T-helper 9 cell (primary cell): ENCODE measurements at places on chromosomes 5 and 9.

GRCh38 chr9:35907711-35908503 is 1.4 kb upstream of the SPAAR start:
- no peak for DNase-seq

DNA sequence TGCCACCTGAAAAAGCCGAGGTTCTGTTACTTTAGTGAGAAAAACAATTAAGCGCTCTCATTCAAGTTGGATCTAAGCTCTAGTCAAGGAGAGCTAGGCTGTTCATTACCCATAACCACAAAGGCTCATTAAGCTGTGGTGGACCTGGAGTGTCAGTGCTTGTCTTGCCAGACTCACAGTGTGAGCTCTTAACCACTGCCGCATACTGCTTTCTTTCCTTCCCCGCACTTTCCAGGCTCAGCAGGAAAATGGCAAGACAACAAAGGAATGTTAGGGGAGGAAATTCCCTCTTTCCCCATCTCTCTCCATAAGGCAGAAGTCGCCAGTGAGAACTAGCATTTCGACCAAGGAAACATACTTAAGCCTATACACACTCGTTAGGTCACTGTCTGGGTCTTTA is 467.3 kb downstream of the ENC1 start:
- DNase-seq, result no peak

- DNase-seq, result no peak
These were observed 1363.9 kb downstream of the MAT2B start for GRCh38 chr5:164869325-164869724.

- no peak for DNase-seq
These were observed 118.1 kb downstream of the DPYSL3 start for GRCh38 chr5:147391781-147392180.

- no peak for DNase-seq
These were observed 32.1 kb upstream of the SH3TC2 start for GRCh38 chr5:149094996-149095395.

DNA sequence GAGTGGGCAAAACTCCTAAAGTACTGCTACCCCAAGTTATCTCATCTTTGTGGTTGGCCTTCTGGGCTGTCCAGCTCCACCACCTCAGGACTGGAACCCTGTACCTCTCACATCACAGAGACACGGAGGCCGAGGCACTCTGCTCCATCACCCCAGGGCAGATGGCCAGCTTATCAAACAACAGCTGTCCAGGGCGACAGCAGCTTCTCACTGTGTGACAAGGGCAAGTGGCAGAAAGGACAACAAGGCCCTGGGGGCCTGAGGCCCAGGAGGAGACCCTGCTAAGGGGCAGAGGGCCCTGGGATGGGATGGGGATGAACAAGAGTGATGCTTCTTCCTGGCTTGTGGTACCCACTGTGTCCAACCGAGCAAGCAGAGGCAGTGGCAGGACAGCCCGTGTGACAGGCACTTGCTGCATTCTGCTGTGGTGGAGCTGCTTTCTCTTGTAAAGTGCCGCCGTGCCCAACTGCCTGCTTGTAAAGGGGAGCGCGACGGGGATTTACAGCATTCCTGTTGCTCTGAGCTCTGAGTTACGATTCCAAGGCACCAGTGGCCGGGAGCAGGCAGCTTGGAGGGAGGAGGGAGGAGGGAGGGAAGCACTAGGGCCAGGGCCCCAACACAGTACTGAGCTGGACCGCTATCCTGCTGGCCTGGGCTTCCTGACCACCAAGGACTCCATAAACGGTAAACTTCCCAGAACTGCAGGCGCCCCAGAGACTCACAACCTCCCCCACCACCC is 71.2 kb downstream of the SHB start:
- no peak for DNase-seq

DNA sequence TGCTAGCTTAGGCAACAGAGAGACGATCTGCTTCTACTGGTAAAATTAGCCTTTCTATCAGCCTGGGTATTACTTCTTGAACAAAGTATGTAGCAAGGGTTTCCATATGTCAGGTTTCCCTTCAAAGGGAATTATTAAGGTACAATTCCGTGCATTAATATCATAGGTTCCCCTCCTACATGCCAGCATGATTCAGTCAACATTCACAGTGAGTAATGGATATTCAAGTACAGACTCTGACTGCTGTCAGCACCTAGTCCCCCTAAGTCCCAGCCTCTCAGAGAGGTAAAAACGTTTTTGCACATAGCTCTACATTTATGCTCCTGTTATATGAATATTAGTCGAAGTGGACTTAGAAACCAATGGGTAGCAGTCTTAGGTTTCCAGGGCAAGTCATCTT is 322.4 kb upstream of the CCNG1 start:
- DNase-seq, result no peak

GRCh38 chr9:3863686-3864085 is 337.9 kb upstream of the RFX3 start:
- no peak for DNase-seq

- DNase-seq, result no peak
These were observed 40.0 kb downstream of the GAS1 start for GRCh38 chr9:86907346-86907745.

DNA sequence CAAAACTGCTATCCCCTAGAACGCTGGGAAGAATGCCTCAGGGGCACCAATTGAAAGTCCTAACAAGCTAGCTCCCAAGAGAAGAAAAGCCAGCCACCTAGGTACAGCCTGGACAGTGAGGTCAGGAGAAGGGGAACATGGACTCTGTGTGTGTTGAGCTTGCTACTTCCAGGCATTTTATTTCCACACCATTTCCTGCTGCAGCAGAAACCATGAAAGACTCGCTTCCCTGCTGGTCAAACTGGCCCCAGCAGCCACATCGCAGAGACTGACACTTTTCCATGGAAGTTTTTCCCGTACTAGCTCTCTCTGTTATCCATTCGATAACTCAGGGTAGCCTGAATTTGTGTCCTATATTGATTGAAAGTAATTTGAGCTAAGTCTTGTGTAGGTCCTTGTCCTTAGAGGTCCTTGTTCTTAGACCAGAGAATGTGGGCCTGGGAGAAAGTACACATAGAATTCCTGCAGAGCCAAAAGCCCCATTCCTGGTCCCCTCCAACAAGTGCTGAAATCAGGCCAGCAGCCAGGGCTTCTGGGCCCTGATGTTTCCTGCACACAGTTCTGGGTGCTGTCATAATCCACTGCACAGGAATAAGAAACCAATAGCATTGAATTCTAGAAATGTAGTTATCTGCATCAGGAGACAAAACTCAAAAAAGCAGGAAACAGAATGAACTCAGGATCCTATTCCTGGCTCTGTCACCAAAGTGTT is 96.6 kb downstream of the BRINP1 start:
- DNase-seq, result no peak

DNA sequence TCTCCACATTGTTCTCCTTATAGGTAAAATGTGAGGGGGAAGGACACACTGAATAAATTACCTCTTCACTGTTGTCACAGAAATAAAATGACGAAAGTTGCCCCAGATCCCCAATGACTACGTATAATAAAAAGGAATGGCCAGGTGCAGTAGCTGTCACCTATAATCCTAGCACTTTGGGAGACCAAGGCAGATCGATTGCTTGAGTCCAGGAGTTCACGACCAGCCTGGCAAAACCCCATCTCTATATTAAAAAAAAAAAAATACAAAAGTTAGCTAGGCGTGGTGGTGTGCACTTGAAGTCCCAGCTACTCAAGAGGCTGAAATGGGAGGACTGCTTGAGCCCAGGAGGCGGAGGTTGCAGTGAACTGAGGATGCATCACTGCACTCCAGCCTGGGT is 82.2 kb upstream of the APC start:
- no peak for DNase-seq

DNA sequence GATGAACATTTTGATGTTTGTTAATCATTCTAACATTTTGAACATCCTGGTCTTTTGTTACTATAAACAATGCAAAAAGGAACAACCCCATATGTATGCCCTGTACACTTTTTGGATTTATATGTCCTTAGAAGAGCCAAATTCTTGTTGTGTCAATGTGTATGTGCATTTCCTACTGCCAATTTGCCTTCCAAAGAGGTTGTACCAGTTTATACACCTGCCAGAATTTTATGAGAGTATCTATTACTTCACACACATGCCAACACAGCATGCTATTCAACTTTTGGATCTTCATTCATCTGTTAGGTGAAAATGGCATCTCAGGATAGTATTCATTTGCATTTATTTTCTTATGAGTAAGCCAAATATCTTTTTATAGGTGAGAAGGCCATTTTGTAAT is 162.0 kb upstream of the SEMA6A start:
- no peak for DNase-seq

DNA sequence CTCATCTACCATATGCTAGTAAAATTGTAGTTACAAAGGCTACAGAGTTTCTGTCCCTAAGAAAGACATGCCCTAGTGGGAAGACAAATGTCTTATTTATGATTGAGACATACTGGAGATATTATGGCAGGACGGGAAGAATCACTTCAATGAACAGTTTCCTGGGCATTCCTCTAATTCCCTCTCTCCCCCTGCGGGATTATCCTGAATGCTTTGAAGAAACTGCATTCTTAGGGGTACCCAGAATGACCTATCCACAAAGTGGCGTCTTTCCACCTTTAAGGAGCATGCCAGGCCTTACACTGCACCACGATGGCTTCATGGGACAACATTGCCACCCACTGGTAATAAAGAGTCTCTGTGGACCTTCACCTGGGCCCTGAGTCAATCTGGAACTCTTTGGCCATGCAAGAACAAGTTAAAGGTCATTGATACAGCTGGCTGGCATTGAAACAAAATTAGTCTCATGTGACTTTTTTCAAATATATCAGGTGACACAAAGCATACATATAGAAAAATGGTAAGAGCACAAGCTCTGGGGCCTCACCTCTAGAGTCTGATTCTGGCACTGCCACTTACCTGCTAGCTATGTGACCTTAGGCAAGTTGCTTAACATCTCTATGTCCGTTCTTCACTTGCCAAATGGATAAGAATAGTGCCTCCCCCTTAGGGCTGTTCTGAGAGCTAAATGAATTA is 32.0 kb downstream of the ANKRD55 start:
- DNase-seq, result peak; percentile 18

DNA sequence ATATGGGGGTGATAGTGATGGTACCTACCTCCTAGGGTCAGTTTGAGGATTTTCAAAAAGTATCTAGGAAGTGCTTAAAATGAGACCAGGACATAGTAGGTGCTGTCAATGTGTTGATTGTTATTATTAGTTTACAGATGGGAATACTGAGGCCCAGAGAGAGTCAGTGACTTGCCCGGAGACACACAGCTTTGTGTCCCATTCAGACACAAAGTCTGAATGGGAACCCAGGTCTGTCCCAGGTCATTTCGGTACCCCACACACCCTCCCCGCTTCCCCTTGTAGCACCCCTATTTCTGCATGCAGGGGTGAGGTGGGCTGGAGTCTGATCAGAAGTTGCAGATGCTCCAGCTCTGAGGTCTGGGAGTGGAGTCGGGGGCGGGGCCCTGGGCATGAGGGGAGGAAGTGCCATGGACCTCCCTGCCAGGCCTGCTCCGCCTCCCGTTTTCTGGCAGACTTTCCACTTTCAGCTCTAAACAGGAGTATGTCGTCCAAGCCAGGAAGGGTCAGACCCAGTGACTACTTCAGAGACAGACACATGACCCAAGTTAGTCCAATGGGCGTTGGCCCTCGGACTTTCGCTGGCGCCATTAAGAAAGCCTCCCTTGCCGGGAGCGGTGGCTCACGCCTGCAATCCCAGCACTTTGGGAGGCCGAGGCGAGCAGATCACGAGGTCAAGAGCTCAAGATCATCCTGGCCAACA is 3.2 kb upstream of the DBN1 start:
- DNase-seq, result no peak

GRCh38 chr9:92740446-92740961 is 24.1 kb downstream of the BICD2 start:
- DNase-seq, result no peak

- no peak for DNase-seq
These were observed 652.0 kb downstream of the MTRR start for GRCh38 chr5:8520917-8521316.

GRCh38 chr9:74499111-74499601 is 2.0 kb downstream of the RORB start:
- no peak for DNase-seq

- DNase-seq, result no peak
These were observed 261.5 kb downstream of the CEMIP2 start for GRCh38 chr9:71506821-71507220.

GRCh38 chr9:14652729-14653377 is 40.4 kb downstream of the ZDHHC21 start:
- DNase-seq, result no peak
